Foreskin fibroblast (primary cell): ENCODE measurements at places on chromosomes 2 and 18.

DNA sequence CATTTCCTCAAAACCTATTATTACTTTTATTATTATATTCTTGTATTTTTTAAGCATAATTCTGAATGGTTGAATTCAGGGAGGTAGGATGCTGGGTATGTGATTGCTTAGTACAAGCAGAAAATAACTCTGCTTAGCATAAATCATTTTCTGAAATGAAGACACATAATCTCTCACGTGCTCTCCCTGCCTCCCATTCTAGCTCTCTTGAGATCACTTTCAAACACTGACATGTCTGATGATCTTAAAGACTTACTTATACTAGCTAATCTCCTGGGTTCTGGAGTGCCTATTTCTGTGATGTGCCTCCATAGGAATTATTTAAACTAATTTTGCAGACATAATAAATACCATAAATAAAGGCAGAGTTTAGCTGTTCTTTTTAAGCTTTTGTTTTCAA, 1136.0 kb downstream of the SUCLG1 start:
- no peak for DNase-seq

DNA sequence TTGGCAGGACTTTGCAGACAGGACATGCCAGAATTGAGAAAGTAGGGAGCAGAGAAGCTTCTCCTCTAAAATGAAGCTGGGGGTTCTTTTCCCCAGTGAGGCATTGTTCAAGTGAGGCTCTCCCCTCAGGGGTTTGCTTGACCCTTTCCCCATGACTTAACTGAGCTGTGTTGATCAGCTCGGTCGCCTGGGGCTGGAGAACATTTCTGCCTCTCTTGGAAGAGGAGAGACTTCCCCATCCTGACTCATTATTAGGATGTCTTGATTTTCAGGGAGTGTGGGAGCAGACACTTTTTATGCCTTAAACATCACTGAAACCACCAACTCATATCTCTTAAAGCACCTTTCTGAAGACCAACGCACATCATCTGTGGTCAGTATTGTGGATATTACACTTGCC, 27.9 kb upstream of the GLI2 start:
- DNase-seq = no peak

- DNase-seq = no peak
Observed at GRCh38 chr18:77084688-77085035, 47.9 kb downstream of the MBP start.

- DNase-seq = no peak
Observed at GRCh38 chr18:23143016-23143814, 7.9 kb downstream of the CABLES1 start.

DNA sequence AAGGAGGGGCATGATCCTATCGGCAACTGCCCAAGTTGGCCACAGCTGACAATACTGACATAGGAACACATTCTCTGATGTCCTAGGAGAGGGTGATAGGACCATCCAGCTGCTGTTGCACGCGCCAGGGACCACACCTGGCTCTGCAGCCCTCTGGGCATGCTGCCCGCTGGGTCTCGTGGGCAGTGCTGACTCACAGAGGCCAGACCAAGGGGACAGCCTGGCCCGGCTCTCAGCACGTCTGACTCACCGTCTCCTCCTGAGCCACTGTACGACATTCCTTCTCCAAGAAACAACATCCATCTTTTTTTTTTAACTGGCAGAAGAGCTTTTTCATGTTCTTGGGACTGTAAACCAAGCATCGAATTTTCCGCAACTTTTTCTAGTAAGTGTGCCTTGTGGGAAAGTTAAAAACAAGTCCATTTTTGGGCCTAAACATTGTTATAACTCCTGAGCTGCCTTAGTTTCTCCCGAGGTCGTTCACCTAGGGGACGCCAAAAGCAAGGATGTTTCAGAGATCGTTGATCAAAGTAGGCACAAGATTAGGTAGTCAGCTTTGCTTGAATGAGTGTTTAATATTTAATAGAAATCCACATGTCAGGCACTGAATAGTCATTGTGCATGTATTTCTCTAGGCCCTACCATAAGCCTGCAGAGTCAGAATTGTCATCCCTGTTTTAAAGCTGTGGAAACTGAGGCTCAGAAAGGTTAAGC, 100.3 kb downstream of the TTC32 start:
- DNase-seq = peak; percentile 98
